ENCODE measurements at places on chromosomes 4 and X.
A peak's percentile ranks its signal among the peaks of the same experiment; 100 is the strongest.

DNA sequence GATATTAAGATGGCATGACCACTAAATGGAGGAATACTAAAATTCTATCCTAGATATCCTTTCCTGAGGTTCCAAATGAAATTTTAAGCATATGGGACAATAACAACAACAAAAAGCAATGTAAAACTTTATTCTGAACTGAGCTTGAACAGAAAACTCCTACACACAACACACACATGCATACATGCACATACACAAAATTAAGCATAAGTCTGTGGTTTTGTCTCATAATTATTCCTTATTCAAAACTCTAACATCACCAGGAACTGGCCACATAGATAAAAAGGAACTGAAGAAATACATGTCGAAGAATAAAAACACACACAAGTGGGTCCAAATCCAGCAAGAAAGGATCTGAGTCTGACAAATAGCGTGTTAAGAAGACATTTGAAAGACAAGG lies 168.0 kb downstream of the COX18 start:
- DNase-seq: no peak

DNA sequence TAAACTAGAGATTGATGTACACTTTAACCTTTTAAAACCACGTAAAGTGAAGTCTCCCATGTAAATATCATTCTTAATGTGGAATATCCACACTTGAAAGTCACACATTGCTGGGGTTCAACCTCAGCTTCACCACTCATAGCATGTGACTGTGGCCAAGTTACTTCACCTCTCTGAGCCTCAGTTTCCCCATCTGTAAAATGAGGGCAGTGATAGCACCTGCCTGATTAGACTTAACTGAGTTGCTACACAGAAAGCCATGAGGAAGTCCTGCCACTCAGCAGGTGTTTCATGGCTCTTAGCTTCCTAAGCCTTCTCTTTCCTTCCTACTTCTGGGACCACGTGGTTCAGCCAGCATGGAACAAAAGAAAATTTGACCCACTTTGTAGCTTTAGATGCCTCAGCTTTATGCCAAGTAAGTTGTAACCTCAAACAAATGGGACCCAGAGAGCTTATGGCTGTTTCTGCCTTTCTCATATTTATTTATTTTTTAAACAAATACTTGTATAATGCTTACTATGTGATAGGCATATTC lies 277.3 kb upstream of the KLF3 start:
- DNase-seq: no peak

DNA sequence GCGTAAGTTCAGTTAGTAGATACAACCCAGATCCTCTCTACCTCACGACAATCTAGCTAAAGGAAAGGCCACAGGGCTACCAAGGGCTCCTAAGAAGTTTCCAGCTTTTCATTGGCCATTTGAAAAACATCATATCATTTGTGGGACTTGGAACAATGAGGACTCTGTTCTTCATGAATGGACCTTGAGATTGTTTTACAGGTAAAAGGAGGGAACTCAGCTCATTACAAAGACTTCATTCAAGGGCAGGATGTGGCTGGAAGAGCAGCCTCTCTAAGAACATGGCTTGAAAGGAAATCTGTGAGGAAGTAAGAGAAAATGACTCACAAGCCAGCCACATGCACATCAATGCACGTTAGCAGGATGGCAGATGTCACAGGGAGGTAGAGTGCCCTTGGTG lies 105.9 kb upstream of the SLC7A11 start:
- no peak for DNase-seq

DNA sequence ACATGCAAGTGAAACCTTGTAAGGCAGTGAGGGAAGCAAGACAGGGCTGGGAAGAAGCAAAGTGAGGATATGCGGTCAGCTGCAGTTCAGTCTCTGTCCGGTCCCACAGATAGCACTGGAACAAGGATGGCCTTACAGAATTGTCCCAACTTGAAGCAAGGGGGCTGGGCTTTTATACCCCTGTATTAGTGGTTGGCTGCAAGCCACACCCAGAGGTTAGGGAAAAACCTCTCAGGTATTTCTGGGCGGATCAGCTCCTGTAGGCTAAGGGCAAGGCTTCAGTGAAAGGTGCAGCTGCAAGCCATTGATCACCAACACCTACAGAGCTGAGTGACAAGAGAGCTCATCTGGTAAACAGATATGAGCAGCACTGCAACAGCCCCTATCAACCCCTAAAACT lies 89.0 kb downstream of the KDR start:
- DNase-seq: no peak

DNA sequence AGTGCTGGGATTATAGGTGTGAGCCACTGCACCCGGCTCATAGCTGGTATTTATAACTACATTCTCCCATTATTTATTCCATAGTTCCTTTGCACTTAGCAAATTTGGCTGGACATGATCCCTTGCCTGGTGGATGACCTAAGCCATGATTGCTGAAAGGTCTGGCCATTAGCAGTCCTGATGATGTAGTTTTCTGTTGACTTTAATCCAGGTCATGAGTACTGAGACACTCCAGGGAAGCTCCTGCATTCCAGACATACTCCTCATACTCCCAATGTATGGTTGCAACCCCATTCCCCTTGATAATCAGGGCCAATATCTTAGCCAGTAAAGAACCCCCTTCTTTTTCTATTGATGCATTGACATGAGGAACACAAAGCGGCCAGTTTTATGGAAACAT lies 24.4 kb upstream of the MGST2 start:
- DNase-seq: peak; percentile 46

DNA sequence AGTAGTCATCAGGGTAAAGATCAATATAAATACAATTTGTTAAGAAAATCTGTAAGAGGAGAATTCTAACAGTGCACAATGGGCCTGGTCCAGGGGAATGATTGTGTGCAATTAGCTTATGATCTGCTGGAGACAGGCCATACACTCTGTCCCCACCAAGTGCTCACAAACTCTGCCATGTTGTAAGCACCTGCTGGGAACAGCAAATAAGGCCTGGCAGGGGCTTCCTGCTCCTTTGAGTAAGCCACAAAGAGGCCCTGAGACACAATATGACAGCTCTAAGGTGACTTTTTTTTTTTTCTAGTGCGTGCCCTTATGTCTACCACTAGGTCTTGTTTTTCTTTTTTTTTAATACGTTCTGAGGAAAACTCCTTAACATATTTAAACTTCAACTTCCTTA lies 866.3 kb upstream of the PCDH7 start:
- DNase-seq: no peak

DNA sequence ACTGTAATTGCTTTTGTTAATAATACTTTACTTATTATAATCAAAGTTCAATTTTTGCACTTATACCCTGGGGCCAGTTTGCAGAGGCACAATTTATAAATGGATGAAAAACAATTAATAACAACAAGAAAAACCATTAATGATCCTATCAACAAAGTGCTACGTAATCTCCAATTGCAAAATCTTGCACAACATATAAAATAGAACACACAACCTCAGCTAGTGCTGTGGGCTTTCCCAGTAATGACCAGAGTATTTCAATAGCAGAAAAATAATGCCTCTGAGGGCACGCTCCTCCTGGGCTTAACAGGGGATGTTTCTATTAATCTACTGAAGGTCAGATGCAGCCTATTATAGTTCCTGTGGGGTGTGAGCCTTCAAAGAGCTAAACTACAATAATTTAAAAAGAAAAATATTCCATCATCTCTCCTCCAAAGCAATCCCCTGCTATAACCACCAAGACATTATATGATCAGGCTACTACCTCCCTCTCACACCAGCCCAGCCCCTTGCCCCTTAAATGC lies 508.5 kb upstream of the SLIT2 start:
- DNase-seq: no peak

- DNase-seq: no peak
Observed at GRCh38 chr4:152856960-152857359, 77.2 kb downstream of the ARFIP1 start.

DNA sequence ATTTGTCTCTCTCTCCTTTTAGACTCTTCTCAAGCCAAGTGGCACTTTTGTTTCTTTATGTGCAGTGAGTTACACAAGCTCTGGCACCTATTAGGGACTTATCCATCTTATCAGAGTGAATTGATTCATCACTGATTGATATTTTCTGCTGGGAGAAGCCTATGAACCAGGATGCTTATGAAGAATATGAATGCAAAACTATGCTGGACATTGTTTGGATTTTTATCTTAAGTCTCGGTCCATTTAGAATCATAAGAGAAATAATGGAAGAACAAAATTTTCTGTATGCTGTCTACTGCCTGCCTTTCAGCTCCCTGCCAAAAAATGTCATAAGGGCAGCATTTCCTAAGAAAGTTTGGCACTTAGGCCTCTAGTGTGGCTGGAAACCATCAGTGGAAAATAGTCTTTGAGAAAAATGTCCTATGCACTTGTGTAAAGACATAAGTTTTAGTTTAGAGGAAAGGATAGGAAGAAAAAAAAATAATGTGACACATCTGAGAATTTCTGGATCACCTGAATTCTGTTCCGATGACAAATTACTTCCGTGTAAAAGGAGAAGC lies 365.7 kb upstream of the MAD2L1 start:
- DNase-seq: no peak

DNA sequence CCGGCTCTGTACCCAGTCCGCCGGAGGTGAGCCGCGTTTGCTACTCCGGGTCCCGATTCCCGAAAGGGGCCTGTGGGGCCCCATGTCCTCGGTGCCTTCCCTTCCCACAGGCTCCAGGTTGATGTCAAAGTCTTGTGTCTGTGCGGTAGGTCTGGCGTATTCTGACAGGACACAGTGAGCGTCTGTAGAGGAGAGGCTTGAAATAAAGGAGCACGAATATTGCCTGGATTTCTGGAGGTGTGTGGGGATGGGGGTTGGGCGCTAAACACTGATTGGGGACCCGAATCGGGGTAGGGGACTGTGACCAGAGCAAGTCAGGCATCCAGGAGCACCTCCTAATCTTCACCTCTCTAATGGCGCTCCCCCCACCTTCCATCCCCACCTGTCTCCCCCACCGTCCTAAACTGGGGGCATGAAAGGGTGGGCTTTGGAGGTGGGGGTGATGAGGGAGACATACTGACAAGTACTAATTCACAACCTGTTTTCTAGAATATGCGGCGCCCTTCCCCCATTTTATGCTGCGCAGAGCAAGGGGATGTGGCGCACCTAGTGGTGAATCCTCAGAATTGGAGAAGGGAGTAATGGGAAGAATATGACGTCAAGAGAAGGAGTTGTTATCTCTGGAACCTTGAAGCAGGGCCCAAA lies 855 bp downstream of the GPRASP2 start:
- peak; percentile 25 for DNase-seq

- no peak for DNase-seq
Observed at GRCh38 chr4:38889143-38889542, 21.5 kb downstream of the FAM114A1 start.

- no peak for DNase-seq
Observed at GRCh38 chrX:154021131-154021611, 1.5 kb upstream of the IRAK1 start.

DNA sequence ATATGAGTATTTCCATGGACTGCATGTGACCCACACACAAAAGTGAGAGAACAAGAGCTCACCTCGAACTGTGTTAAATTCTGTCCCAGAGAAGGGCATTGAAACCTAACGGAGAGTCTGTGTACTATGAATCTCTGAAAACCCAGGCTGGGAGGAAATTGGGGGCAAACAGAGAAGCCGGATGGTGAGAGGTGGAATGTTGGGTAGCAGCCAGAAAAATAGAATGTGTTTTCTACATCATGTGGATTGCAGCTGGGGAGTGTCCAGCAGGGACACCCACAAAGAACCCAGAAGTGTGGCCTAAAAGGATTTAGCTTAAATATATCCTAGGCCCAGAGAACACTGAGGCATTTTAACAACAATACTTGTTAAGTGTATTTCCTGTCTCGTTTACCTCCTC lies 38.6 kb downstream of the MND1 start:
- DNase-seq: no peak

DNA sequence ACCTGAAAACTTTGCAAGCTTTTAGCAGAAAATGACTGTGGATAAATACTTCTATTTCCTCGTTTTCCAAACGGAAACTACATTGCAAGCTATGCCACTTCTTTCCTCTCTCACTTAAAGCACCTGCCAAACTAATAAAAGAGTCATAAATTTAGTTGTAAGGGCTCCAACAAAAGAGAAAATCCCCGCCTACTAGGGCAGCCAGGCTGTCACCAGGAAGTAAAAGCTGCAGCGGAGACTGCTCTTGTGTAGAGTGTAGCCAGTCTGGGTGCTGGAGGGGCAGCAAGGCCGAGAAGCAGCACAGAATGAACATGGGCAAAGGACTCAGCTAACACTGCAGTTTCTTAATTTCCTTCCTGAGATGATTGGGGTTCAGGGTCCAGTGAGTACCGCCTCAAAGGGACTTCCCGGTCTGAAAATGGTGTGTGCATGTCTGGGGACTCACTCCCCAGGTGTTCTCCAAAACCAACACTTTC lies 89.3 kb upstream of the MAML3 start:
- DNase-seq: peak; percentile 31

DNA sequence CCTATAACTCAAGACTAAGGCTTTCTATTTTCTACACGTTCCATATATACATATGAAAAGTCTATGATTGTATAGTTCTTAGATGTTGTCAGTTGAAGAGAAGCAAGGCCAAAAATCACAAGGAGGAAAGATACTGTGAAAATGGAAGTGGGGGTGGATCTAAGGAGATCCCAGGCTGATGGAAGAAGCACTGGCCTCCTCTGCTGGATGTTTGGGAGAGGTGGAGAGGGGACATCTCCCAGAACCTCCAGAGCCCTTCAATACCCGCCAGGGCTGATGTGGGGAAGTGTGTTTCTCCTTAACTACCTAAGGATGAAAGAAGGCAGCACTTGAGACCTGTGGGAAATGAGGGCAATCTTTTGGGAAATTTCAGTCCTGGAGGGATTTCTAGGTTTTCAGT lies 67.4 kb downstream of the RASGEF1B start:
- no peak for DNase-seq

GRCh38 chr4:67103001-67103747 lies 442.1 kb downstream of the CENPC start:
- no peak for DNase-seq

- DNase-seq: no peak
Observed at GRCh38 chr4:13535118-13535517, 9.2 kb downstream of the NKX3-2 start.

DNA sequence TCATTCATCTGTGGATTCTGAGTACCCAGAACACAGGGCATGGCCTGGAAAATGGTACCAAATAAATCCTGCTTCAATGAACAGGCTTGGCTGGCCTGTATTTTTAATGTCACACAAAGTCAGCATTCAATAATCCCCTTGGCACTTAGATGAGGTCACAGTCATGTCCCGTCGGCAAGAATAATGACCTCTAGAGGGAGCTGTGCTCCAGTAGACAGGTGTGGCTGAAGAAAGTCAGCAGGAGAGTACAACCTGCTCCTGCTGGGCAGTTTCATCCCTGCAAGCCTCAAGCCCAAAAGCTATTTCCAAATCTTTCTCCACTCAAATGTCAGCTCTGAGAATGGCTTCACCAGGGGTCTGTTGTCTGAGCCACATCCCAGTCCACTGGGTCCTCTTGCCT lies 404.0 kb upstream of the F9 start:
- peak; percentile 63 for DNase-seq

Measured in Caco-2 (cell line).